ENCODE measurements at places on chromosomes 1 and 21. TPM values are rescaled to one million over a fixed set of nuclear protein-coding genes. Genes with fewer than 3 reads are reported as not detected.

DNA sequence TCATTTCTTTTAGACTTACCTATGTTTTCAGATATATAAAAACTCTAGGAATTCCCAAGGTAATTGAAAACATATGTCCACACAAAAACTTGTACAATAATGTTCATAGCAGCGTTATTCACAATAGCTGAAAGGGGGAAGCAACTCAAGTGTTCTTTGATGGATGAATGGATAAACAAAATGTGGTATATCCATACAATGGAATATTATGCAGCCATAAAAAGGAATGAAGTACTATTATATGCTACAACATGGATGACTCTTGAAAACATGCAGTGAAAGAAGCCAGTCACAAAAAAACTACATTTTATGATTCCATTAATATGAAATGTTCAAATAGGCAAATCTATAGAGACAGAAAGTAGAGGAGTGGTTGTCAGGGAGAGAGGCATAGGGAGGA, 62.2 kb upstream of the WDR26 start:
- DNase-seq, result no peak

DNA sequence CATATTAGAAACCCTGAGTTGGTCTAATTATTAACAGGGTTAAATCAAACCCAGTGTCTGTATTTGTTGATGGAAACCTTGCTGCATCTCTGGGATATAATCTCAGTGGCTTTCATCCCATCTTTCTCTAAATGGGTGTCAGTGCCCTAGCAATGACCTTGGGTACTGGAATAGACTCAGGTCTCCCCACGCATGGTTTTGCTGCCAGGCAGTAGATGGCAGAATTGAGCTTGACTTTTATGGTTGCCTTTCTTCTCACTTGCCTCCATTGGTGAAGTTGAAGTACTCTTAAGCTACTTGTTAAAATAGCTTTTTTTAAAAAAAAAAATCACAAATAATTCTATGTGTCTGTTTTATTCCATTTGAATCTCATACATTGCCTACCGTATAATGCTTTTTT, 81.8 kb upstream of the HMCN1 start:
- DNase-seq, result no peak

DNA sequence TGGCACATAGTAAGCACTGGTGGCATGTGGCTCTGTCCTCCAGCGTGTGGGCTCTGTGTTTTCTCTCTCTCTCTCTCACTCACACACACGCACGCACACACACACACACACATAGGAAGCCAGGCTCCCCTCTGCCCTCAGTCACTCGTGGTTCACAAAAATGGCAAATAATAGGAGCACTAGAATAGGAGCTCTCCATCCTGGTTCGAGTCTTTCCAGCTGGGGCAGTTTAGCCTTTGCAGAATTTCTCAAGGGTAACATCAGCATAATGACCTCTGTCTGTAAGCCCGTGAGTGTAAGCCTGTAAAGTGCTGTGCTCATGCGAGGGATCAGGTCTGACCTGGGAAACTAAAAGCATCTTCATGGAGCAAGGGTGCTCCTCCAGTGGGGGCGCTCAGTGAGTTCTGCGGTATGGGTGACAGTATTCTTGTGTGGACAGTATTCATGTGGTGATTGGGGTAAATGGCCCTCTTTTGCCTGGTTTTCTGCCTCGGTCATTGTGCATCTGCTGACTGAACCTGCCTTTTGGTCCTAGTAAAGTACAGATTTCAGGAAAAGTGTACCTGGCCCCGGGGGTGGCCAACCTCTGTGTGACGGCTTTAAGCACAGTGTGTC, 842 bp upstream of the ZC3H12A start:
- no peak for DNase-seq

- DNase-seq, result no peak
Observed at GRCh38 chr1:41626146-41626545, 141.7 kb upstream of the EDN2 start.

Gene DHRS3
- 41.2 TPM for total RNA-seq

DNA sequence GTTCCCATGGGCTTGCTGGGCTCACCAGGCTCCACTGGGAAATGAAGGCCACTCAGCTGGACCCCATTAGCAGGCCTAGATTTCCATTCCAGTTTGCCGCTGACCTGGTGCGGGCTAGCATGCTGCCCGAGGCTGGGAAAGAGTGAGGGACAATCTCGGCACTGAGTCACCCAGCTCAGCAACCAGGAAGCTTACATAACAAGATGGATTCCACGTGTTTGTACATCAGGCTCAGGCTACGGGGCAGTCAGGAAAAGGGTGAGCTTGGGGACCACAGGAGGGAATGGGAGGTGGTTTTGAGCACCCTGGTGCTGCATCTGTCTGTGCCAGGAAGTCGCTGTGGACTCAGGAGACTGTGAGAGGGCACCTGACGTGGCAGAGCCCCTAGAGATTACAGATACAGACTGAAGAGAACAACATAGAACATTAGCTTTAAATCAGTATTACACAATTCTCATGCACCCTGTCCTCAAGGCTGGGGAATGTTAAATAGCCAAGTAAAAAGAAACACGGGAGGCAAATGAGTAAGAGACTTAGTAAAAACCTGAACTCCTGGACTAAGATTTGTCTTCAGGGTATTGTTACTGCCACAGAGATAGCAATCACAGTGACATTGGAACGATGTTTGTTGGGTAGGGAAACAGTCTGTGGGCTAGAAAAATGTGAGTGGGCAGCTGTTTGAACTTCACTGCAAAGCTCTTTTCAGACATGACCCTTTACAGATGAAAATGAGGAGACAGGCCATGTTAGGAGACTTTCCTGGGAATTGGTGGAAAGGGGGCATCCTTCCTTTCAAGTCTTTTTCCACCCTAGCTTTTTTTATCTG, 51.1 kb downstream of the GLUL start:
- DNase-seq, result no peak

GRCh38 chr1:59458884-59459283, 162.0 kb downstream of the FGGY start:
- no peak for DNase-seq

- DNase-seq, result no peak
Observed at GRCh38 chr1:36599828-36600227, 117.1 kb upstream of the CSF3R start.

DNA sequence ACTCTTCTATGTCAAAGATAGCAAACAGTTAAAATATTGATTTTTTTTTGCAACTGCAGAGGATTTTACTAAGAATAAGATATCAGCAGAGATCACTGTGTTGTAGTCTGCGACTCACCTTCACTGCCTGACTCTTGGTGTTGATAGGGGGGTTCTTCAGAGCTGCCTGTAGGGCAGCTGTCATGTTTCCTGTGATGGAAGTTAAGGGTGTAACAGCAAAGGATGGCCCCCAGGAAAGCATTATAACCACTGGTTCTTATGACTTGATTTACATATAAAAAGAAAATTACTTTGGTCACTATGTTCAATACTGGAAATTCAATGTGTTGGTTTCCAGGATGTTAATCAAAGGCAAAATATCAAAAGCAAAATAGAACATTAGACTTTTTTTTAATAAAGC, 2.6 kb downstream of the ARPC5 start:
- DNase-seq, result no peak

Gene EFNA3
- total RNA-seq, result 1.6 TPM

GRCh38 chr1:40892354-40892753, 30.2 kb upstream of the CITED4 start:
- DNase-seq, result no peak

GRCh38 chr1:158037008-158037865, 43.8 kb downstream of the KIRREL1 start:
- DNase-seq, result no peak

DNA sequence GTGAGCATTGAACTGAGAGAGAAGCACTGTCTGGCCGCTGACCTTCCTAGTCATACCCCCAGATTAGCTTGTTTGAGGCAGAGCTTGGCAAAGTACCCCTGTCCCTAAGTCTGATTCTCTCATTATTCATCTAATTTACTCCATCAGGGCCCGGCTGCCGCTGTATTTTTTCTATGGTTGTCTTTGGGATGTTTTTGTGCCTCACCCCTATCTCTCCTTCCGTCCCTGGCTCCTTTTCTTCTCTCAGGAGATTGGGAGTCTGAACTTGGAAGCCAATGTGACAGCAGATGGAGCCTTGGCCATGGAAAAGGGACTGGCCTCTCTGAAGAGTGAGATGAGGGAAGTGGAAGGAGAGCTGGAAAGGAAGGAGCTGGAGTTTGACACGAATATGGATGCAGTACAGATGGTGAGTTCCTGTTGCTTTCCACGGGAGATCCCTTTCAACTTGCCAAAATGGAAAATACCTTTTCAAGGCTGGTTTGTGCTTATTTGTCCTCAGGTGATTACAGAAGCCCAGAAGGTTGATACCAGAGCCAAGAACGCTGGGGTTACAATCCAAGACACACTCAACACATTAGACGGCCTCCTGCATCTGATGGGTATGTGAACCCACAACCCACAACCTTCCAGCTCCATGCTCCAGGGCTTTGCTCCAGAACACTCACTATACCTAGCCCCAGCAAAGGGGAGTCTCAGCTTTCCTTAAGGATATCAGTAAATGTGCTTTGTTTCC, 53.9 kb downstream of the LAMC2 start:
- DNase-seq, result no peak

DNA sequence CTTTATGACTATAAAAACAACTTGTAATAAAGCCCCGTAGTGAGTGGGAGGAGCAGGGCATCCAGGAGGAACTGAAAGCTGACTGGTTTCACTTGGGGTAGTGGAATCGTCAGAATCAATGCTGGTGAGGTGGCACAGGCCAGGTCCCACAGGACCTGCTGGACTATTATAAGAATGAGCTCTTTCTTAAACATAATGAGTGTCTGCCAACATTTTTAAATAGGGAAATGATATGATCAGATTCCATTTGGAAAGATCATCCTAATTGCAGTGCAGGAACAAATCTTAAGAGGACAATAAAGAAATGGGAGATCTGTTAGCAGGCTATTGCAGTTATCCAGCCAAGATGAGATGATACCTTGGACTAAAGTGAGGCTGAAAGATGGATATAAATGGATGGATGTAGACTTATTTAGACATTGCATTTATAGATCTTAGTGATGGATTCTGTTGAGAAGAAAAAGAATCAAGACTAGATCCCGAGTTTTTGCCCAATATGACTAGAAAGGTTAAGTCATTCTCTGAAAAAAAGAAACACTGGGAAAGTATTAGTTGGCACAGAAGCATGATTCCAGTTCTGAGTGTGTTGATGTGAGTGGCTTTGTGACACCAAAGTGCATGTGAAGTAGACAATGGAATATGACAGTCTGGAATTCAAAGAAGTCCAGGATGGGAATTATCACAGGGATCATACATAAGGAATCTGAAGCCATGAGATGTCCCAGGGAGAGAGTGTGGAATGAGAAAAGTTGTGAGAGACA, 153.3 kb upstream of the SGIP1 start:
- DNase-seq, result no peak

DNA sequence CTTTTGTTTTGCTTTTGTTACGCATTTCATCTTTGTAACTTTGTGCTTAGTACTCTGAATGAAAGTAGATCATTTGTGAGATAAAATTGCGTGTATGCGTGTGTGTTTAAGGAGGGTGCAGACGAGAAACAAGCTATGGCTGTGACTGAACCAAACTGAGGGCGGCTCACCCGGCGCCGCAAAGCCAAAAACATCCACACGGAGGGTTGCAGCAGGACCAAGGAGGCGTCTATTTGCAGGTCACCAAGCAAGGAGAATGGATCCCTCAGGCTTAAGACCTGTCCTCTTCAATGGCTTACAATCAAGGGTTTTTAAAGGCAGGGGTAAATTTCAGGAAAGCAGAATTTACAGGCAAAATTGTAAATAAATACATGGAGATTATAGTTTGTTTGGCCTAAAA, 12.8 kb downstream of the GCSAML start:
- DNase-seq, result no peak

Gene GNAT2
- not detected for total RNA-seq

DNA sequence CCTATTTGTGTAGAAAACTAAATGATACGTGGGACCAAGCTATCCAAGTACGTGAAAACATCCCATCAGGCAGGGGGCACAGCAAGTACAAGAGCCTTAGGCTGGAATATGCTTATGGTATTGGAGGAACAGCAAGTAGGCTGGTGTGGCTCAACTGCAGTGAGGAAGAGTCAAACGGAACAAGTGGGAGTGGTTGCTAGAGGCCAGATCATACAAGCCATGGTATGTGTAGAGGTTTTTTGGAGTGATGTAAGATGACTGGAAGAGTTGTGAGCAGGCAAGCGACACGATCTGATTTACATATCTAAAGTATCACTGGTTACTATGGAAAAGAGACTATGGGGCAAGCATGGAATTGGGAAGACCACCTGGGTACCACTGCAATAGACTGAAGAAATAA, 27.8 kb downstream of the ELK4 start:
- DNase-seq, result no peak
